ENCODE measurements at places on chromosomes 2 and 18.

DNA sequence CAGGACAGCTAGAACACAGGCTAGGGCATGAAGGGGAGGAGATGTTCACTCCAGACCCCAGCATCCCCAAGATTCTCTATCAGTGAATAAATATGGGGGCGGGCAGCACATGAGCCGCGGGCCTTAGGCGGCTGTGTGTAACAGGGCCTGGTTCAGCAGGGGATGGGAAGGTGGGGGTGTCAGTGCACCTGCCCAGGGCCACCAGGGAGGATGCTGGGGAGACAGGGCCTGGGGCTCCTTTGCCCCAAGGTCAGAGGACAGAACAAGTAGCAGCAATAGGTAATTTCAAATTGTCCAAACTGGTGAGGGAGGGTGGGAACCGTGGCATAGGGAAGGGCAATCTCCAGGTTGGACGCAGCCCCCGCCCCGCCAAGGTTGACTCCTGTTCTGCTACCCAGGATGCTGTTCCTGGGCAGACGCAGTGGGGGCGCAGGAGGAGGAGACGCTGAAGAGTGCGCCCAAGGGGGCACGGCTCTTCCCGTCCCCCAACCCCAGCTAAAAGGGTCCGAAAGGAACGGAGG lies 16.2 kb downstream of the CYP26B1 start:
- DNase-seq, result no peak

- DNase-seq, result no peak
Observed at GRCh38 chr2:38098421-38099098, 22.6 kb upstream of the CYP1B1 start.

DNA sequence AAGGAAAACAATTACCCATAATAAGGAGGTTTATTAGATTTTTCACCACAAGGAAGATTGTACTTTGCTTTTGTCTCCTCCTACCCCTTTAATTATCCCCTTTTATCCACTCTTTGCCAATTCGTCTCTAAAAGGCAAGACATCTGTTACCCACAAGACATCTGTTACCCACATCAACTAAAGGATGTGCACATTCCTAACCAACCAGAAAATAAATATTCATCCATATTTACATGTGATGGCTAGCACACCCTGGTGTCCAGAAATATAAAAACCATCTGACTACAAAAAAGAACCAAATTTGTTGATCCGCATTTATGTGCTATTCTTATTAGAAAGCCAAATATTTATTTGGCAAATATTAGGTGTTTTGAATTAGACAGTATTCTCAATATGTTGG lies 35.7 kb downstream of the ACVR1C start:
- peak; percentile 1 for DNase-seq

GRCh38 chr2:43005245-43005974 lies 213.0 kb upstream of the HAAO start:
- no peak for DNase-seq

DNA sequence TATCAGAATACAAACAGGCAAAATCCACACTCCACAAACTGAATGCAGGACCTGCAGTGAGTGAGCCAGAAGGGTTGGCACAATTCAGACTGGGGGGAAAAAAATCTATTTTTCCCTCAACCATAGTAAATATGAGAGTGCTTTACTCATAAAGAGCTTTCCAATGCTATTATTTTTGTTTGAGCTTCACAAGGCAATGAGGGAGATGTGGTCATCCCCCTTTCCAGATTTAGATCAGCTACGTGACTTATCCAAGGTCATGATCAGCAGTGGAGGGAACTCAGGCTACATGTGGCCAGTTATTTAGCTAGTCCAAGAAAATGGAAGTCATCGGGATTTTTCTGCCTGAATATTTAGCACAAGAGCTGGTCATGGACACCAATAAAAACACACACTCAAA lies 120.4 kb upstream of the KLF7 start:
- DNase-seq, result no peak

GRCh38 chr18:69838620-69839411 lies 108.9 kb downstream of the CD226 start:
- DNase-seq, result no peak

DNA sequence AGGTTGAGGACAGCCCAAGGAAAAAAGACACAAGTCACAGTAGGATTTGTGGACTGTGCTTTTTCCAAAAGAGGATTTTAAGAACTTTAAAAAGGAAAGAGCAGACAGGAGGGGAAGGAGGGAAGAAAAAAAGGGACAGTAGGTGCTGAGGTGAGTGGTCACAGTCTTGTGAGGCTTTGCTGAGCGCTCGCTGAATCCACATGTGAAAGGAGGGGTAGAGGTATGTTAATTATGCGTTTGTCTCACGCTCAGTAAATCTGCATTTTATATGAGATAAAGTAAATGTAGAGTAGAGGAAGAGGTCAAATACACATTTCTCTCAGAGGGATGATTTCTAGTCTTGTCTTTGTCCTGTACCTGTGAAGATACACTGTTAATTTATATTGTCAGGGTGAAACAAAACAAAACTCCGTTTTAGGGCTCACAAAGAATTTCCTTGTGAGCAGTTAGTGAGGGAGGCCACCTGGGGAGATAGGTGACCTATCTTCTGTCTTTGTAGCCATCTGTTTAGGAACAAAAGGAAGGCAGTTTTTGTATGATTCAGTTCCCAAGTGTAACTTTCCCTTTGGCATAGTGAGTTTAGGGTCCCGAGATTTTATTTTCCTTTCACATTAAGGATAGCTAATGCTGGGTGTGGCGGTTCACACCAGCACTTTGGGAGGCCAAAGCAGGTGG lies 25.3 kb downstream of the GNAL start:
- no peak for DNase-seq

GRCh38 chr2:99861376-99861760 lies 281.0 kb downstream of the AFF3 start:
- DNase-seq, result no peak
